ENCODE measurements at places on chromosomes 16 and 17. TPM values are rescaled to one million over a fixed set of nuclear protein-coding genes. Genes with fewer than 3 reads are reported as not detected.
A peak's percentile ranks its signal among the peaks of the same experiment; 100 is the strongest.

DNA sequence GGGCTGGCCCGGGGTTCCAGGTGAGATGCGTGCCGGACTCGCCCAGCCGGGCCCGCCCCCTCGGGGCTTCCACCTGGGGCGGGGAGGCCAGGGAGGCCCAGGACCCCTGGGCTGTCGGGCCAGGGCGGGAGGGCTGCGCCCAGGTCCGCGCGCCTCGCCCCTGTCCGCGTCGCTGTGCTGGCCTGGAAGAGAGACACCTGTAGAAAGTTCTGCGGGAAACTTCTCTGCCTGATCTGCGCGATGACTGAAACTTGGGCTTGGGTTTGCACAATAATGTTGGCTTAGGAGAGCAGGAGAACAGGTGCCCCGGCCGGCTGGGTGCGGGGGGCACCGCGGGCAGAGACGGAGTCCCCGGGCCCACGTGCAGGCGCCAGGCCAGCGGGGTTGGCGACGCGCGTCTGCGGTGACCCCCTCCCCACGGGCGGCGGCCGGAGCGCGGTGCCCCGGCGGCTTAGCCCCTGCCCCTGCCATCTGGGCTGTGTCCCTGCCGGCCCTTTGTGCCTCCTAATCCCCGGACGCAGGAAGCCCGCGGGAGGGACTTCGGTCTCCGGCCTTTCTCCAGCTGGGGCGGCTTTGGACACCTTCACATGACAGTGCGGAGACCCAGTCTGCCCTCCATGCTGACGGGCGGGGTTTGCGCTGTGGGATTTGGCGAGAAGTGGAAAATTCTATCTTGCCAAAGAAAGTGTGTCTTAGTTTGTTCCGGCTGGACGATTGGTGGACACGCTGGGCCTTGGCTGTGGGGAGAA is 483 bp downstream of the LLGL2 start:
- no peak for DNase-seq

DNA sequence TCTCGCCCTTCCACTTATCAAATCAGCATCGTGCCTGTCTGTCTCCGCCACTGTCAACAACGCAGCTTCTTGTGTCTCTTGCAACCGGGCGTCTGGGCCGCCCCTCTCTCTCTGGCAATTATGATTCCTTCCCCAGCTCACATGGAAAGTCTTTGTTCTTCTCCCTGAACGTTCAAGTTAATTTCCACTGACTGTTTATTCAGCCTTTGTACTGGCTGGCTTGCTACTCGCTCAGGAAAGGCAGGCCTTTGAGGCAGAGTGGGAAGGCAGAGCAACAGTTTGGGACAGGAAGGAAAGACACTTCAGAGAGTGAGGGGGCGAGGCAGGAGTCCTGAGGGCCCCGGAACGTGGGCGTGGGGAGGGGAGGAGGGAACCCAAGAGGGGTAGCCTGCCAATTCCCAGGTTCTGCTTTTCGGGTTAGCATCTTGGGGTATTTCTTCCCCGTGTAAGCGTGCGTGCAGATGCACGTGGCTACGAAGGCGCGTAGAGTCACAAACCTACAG is 50.8 kb downstream of the AKAP1 start:
- DNase-seq, result peak; percentile 19

- no peak for DNase-seq
These were observed 14.9 kb downstream of the NAA60 start for GRCh38 chr16:3458278-3458851.

- DNase-seq, result no peak
These were observed 47.3 kb downstream of the TBC1D16 start for GRCh38 chr17:79988185-79988971.

PIK3R5 gene
- 2.2 TPM for polyA plus RNA-seq

GRCh38 chr17:76014100-76014924 is 12.8 kb downstream of the EVPL start:
- peak; percentile 56 for DNase-seq

- DNase-seq, result no peak
These were observed 265.5 kb downstream of the C16orf95 start for GRCh38 chr16:87051526-87052320.

DNA sequence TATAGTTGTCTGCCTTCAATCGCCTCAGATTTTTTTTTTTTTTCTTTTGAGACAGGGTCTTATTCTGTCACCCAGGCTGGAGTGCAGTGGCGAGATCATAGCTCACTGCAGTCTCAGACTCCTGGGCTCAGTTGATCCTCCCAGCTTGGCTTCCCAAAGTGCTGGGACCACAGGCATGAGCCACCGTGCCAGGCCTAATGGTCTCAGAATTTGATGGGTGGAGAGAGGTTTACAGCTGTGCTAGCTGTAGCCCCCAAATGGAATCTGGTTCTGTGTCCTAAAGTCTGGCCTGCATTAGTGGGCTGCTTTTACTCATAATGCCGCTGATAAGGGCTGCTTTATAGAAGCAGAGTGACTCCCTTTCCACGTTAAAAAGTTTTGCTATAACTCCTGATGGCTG is 5.1 kb downstream of the ZNRF1 start:
- no peak for DNase-seq

CPHXL2 gene
- polyA plus RNA-seq, result 0.15 TPM

LGALS9 gene
- 19.3 TPM for polyA plus RNA-seq

DNA sequence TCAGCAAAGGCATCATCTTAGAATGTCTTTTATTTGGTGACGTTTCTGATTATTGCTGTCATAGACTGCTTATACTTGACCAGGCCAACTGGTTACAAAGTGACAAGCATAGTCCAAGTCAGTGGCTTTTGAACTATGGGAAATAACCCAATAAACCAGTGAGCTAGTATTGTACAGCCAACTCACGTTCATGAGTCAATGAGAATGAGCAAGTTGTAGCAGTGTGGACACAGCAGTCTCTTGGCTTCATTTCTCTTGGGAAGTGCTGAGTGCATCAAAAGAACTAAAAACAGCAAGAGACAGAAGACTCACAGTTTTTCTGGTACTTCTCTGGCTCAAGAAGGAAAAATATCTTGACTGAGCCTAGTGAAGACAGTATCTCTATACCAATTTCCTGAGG is 36.9 kb upstream of the CRISPLD2 start:
- no peak for DNase-seq

GPR142 gene
- polyA plus RNA-seq, result 0.44 TPM

SPOP gene
- polyA plus RNA-seq, result 53.1 TPM

SLC38A7 gene
- 8.0 TPM for polyA plus RNA-seq

DNA sequence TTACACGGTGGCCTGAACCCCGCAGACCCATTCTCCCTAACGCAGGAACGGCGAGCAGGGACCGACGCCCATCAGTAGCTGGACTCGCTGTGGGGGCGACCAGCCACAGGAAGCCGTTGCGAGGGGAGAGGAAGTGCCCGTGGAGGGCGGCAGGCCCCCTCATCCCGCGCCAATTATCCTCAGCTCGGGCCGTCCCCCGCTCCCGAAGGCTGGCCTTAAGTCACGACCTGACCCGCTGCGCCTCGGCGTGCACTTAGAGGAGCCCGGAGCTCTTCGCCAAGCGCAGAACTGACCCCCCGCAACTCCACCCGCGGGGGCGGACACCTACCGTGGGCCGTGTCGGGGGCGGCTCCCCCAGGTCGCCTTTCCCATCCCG is 401 bp downstream of the ARL16 start:
- DNase-seq, result no peak

TNFSF12 gene
- 32.4 TPM for polyA plus RNA-seq

DOC2A gene
- 1.4 TPM for polyA plus RNA-seq

SULT1A3 gene
- polyA plus RNA-seq, result 4.5 TPM

DNA sequence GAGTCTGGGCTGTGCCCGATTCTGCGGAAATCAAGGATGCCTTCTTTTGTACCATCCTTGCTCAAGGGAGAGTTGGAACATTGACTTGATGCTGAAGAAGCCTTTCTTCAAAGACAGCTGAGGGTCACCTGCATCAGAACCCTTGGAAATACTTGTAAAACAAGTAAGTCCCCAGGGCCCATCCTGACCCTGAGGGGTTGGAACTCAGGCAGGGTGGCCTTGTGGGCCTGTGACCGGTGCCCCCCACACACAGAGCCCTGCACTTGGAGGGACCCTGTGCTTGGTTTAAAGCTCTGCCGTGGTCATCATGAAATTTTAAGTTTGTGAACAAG is 56.9 kb downstream of the WIPI1 start:
- DNase-seq, result no peak

PHKG2 gene
- 13.6 TPM for polyA plus RNA-seq

KRTAP1-5 gene
- polyA plus RNA-seq, result not detected

DNA sequence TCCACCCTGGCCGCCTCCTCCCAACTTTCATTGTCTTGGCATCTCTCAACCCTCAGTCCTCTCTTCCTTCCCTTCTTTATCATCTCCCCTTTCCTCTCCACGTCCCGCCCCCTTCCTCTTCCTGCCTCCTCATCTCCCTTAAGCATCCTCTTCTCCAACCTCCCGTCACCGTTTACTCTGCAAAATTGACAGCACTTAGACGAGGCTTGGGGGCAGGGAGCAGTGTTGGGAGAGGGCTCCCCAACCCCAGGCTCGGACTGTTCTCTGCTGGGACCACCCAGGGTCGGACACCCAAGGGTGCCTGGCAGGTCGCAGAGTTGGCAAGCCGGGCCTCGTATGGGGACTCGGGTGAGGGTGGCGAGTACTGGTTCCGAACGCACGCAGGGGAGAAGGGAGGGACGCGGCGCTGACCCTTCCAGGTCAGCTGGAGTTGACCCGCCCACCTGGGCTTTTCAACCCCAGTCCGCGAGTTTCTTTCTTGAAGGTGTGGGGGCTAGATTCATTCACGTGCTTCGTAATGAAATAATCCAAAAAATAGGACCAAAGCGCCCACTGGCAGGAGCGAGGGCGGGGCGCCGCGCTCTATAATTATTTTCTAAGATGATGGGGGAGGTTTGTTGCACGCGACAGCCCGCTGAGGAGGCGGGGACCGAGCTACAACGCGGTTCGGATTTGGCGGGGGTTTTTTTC is 775 bp upstream of the PAGR1 start:
- DNase-seq, result no peak

KRTAP3-1 gene
- polyA plus RNA-seq, result not detected

JPH3 gene
- polyA plus RNA-seq, result 0.39 TPM

ABCC12 gene
- polyA plus RNA-seq, result 0.10 TPM

DNA sequence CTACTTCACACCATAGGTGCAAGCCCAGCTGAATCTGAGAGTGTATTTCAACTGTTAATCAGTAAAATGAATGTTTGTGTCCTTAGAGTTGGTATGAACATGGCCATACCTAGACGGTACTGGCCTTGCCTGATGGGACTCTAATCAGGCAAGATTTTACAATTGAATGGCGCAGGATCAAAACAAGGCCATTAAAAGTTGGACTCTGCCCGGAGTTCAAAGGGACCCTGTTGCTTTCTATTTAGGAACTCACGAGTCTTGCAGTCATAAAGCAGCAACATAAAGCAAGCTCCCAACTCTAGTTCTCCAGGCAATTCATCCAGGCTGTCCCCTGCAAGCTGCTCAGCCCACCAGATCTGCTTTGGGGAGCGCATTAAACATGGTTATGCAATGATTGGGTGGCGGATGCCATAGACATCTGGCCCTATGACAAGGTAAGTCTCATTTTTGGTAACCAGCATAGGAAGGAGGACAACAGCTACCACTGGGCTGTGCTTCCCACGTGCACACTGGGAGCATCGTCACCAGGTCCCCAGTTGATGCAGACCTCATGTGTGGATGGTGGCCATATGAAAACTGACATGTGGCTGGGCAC is 8.8 kb downstream of the TMEM186 start:
- no peak for DNase-seq

GRCh38 chr17:27349540-27350021 is 55.7 kb downstream of the WSB1 start:
- DNase-seq, result no peak

HBM gene
- polyA plus RNA-seq, result 9.6 TPM

- DNase-seq, result no peak
These were observed 9.4 kb downstream of the SCPEP1 start for GRCh38 chr17:56987283-56987834.

- no peak for DNase-seq
These were observed 15.2 kb upstream of the SKAP1 start for GRCh38 chr17:48445248-48445620.

DNA sequence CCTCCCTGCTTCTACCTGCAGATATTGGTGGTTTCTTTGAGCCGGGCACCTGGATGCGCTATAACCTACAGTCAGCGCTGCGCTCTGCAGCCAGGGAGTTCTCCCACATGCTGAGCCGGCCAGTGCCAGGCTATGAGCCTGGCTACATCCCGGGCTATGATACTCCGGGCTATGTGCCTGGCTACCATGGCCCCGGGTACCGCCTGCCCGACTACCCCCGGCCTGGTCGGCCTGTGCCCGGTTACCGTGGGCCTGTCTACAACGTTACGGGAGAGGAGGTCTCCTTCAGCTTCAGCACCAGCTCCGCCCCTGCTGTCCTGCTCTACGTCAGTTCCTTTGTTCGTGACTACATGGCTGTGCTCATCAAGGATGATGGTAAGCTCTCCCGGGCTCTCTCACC is 13.2 kb downstream of the CNTNAP1 start:
- no peak for DNase-seq

DNA sequence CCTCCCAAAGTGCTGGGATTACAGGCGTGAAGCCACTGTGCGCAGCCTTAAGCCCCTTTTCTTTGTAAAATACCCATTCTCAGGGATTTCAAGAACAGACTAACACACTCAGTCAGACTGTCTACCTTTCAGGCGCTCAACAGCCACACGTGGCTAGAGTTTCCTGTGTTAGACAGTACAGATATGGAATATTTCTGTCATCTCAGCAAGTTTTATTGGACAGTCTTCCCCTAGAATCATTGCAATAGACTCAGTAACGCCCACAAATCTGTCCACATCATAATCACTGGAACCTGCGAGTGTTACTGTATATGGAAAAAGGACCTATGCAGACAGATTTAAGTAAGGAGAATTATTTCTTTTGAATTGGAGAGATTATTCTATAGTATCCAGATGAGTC is 160.5 kb downstream of the RBFOX1 start:
- DNase-seq, result no peak

- DNase-seq, result no peak
These were observed 19.5 kb downstream of the MPHOSPH6 start for GRCh38 chr16:82150549-82150948.

All from hindlimb muscle (tissue), 1 donor.